ENCODE measurements at places on chromosomes 3 and 15.

DNA sequence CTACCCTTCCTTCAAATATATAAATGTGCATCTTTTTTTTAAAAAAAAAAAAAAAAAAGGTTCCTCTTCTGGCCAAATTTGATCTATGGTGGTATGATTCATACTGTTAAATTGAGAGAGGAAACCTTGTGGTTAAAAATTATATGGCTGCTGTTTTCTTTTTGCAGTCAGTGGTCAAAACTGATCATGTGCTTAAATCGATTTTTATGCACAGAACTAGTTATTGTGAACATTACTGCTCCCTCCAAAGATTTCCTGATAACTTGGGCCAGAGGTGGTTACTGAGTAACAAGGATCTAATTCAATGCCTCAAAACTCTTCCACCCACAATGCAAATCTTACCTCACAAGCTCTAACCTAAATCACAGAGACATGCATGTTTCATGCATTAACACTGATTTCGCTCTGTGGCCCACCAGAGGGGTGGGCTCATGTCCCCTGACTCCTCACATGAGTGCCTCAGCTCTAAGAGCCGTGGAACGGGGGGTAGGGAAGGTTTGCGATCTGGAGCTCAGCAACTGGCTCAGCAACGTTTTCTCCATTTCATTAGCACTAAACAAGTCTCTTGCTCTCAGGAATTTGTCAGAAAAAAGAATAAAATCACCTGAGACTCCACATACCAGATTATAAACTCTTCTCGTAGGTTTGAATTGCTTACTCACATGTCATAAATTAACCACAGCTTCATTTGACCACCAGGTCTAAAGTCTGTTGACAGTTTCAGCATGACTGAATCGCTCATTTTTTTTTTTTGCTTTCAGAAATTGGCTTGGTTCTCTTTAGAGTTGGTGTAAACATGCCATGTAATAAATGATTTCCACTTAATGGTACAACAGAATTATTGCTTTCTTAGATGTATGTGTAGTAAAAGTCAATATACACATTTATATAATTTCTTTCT, 280.4 kb downstream of the CD47 start:
- DNase-seq = no peak

DNA sequence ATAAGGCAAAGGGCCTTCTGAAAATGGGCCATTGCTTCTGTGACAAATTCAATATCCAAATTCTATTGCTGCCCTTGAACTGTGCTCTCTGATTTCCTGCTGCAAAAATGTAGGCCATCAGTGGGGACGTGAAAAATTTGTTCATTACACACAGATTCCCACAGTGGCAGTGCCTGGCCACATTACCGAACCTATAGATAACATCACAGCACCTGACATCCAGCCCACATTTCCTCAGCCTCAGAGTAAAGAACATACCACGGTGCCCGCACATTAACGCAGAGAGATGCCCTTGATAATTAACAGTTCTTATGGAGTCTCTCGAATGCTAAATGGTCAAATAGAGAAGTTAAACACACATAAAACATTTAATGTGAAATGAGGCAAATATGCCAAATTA, 931.6 kb upstream of the CFAP20DC start:
- DNase-seq = no peak

DNA sequence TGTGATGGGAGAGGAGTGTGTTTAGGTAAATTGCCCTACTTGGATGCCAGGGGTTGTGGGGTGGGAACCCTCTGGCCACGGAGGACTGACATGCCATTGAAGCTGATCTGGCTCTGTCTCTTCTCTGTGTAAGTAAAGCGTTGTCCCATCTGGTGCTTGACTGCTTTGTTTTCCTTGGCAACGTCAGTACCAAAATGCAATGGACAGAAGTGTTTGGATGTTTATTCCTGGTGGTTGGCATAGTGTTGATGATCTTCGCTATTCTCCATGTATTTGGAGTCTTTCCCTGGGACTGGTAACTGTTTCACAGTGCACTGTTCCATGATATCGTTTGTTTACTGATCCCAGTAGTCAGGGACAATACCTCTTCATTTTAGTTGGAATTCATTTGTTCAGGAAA, 130.5 kb upstream of the MCTP2 start:
- no peak for DNase-seq

GRCh38 chr15:100596792-100597191, 5.2 kb downstream of the LINS1 start:
- DNase-seq = no peak

DNA sequence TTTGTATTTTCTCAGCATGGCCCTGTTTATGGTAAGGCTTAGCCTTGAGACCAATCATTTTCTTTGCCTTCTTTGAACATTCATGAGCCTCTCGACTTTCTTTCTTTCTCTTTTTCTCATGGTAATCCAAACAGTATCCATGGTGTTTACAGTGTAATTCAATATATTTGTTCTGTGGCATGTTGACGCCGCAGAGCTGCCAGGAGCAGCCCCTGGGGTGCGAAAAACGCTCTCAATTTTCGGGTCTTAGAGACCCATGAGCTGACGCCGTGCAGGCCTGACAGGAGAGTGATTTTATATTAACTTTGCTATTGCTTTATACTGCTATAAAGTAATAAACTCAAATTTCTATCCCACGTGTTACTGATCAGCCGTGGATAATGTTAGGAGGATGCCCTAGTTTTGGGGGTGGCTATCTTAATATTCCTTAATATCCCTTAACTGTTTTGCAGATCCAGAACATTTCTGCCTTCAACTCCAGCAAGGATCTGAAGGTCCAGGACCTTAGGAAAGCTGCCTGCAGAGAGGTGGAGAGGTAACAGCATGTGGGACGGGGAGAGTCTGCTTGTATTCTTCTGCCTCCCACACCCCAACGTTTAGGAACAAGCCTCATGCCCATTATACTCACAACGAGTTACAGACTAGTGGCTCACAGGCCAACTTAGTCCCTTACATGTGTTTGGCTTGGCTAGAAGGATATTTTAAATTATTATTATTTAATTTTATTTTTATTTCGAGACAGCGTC, 29.3 kb upstream of the MYO1E start:
- no peak for DNase-seq

DNA sequence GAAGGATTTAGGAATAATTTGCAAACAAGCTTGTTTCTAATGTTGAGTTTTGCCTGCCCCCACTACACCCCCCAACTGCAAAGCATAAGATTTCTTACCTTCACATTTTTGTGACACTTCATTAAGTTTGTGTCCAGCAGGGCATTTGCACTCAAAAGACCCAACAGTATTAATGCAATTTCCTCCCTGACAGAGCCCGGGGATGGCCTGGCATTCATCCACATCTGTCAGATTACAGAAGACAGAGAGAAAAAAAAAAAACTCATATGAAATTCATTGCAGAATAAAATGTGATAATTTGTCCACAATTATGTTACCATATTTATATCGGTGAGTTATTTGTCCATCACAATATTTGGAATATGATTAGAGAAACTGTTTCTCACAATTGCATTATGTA, 111.5 kb downstream of the FBN1 start:
- DNase-seq = no peak

- DNase-seq = no peak
Observed at GRCh38 chr15:38554354-38554753, 10.3 kb downstream of the RASGRP1 start.

DNA sequence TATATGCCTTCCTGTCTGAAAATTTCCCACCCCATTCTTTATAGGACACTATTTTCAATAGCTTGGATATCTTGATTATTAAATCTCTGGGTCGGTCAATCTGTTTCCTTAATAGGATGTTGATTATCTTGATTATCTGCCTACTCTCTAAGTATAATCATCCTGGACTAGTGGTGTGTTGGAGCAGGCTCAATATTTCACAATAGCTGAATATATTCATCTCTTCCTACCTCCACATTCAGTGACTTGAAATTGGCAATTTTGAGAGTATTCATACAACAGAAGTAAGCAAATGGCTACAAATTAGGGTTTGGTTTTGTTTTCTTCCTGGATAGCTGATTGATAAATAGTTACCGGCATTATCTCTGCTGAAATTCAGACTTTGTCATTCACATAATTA, 1162.6 kb downstream of the ROBO1 start:
- DNase-seq = no peak

DNA sequence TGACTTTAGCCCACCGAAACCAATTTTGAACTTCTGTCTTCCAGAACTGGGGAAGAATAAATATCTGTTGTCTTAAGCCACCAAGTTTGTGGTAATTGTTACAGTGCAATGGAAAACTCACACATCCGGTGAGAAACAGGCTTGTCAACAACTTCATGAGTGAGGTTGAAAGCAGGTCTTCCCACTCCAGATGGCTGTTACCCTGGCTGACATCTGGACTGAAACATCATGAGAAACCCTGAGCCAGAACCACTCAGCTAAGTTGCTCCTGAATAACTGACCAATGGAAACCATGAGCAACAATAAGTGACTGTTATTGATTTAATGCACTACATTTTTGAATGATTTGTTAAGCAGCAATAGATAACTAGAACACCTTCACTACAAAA, 10.3 kb downstream of the ACSBG1 start:
- DNase-seq = peak; percentile 38

DNA sequence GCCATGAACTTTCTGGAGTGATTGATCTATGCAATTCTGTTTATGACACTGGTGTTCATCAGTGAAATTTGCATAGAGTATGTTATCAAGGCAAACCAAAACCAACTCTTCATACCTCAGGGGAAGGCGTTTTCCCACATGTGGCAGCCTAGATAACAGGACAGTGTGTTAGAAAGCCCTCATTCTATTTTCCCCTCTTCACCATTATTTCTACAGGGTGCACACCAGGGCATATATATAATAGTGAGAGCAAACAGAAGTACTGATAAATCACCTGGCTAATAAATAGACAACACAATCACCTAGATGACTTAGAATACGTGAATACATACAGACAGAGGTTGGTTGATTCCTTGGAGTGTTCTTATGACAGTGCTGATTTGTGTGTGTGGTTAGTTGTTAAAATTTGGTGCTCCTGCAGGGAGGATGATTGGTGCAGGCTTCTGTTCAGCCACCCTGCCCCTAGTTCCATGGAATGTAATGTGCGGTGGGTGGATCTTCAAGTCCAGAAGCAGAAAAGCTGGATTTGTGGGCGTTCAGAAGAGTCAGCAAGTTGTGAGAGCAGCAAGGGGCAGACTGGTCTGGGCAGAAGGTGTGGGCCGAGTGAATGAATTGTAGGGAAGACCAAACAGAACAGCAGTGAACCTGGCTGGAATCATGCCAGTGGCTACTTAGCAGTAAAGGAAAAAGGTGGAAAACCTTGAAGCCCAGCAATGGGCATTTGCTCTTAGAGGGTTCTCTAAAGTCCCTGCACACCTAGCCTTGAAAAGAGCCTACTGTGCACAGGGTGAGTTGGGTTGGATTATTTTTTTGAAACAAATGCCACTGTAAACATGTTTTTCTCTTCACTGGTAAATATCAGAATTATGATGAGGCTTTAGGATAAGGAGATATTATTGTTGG, 11.7 kb upstream of the RARRES1 start:
- no peak for DNase-seq

- DNase-seq = peak; percentile 12
Observed at GRCh38 chr3:67686069-67686468, 31.7 kb upstream of the SUCLG2 start.

GRCh38 chr3:53811143-53811927, 34.9 kb downstream of the CHDH start:
- no peak for DNase-seq

- peak; percentile 15 for DNase-seq
Observed at GRCh38 chr3:156787001-156787400, 39.2 kb upstream of the LEKR1 start.

DNA sequence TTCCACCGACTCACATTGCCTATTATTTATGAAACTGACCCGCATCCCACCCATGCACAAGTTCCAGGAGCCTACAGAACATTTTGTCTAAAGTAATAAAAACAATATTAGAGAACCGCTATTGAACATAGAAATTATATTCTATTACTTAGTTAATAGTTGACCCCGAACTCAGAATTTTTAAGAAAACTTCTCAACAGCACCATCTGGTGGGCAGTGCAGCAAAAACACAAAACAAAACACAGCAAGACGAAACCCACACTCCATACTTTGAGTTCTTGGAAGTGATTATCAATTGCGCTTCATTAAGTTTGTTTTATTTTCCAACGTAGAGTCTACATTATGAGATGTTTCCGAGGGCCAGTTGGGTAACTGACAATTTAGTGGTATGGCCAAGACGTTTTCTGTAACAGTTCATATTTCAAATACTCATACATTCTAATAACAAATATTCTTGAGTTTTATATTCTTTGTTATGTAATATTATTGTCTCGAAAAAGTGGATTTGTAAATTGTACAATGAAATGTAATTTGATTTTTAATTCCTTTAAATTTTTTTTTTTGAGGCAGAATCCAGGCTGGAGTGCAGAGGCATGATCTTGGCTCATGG, 24.0 kb upstream of the C3orf70 start:
- peak; percentile 17 for DNase-seq

DNA sequence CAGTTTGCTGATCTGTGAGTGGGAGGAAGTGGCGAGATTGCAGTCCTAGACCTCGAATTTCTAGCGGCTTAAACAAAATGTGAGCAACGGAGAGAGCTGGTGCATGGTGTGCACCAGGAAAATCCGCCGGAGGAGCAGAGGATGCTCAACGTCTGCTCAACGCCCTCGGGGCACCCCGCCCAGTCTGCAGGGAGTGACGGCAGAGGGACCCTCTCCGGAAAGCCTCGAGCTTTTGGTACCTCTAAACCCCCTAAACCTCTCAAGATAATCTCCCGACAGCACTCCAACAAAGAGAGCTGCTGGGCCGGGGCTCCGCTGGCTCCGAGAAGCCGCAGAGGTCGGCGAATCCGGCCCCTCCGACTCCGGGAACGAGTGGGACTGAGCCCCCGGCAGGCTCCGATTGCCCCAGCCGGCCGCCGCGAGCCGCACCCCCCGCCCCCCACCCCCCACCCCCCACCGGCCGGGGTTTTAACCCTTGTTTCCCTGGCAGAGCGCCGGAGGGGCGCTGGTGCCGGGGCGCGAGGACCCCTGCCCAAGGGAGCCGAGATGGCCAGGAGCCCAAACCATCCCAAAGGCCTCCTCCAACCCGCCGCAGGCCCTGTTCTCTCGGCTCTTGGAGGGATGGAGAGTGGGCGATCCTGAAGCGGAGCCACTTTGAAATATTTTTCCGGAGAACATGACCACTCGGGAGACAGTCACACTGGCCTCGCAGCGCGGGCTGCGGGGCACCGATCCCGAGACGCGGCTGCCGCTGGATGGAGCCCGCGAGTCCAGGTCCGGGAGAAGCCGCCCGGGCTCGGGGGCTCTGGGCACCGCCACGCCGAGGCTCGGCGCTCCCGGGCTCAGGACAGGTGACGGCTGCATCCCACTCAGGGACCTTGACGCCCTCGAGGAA, 1.5 kb downstream of the MEGF11 start:
- peak; percentile 32 for DNase-seq

GRCh38 chr3:72143322-72143721, 358.4 kb upstream of the PROK2 start:
- no peak for DNase-seq

- DNase-seq = no peak
Observed at GRCh38 chr3:190430906-190431305, 18.8 kb downstream of the TMEM207 start.
